ENCODE measurements at places on chromosomes 12 and 14. TPM values are rescaled to one million over a fixed set of nuclear protein-coding genes. Genes with fewer than 3 reads are reported as not detected.

GRCh38 chr12:121641343-121641630 lies 15.0 kb downstream of the ORAI1 start:
- DNase-seq = no peak

- peak; percentile 8 for DNase-seq
These were observed 143.7 kb upstream of the DCN start for GRCh38 chr12:91326058-91327027.

DNA sequence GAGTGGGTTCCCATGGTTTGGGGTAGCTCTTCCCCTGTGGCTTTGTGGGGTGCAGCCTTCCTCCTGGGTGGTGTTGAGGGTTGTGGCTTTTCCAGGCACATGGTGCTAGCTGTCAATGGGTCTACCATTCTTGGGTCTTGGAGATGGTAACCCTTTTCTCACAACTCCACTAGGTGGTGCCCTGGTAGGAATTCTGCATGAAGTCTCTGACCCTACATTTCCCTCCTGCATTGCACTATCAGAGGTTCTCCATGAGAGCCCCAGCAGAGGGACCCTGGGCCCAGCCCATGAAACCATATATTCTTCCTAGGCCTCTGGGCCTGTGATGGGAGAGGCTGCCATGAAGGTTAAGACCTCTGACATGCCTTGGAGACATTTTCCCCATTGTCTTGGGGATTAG lies 1093.3 kb downstream of the SLC16A7 start:
- DNase-seq = no peak

DNA sequence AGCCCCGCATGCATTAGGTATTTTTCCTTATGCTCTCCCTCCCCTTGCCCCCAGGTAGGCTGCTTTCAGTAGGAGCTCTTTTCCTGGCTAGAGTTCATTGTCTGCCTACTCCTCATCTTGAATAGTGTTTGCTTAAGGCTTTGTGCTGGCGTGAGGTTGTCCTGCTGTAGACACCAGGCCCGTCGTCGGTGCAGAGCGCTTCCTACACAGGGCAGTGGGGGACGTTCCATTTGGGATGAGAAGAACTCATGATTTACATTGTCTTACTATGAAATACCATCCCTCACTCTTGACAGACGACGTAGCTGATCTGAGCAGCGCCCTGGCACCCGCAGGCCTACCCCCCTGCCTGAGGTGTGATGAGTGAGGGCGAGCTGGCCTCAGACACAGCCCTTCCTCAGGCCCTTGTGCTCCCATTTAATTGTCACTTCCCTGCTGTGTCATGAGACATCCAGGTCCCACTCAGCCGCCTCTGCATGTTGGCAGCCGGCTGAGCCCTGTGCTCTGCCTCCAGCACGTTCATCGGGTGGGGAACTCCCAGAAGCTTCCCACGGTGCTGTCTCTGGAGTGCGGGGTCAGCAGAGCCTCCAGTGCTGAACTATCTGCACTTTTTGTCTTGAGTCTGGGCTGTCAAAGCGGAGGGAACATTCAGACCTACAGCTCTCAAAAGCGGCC lies 76.0 kb downstream of the WDR20 start:
- peak; percentile 34 for DNase-seq

- DNase-seq = no peak
These were observed 57.7 kb upstream of the CSRP2 start for GRCh38 chr12:76936275-76937193.

The HCAR2 gene
- not detected for total RNA-seq
